Activated T-helper 1 cell treated with anti-CD3 and anti-CD28 coated beads, Interleukin-12 subunit alpha, Interleukin-12 subunit beta, Interleukin-2, Interleukin-4 antibody, amounts not matched to agents 30 ng/mL and 10 ng/mL and 1 ng/mL, durations not matched to agents 14 hours and 24 hours and 36 hours (primary cell): ENCODE measurements at places on chromosomes 5 and 9. TPM values are rescaled to one million over a fixed set of nuclear protein-coding genes. Genes with fewer than 3 reads are reported as not detected.

GRCh38 chr5:172380301-172380986 is 73.9 kb downstream of the SH3PXD2B start:
- DNase-seq: no peak

PDZD2 gene
- not detected in 2 replicates for total RNA-seq

SH3TC2 gene
- total RNA-seq: not detected in 2 replicates

DNA sequence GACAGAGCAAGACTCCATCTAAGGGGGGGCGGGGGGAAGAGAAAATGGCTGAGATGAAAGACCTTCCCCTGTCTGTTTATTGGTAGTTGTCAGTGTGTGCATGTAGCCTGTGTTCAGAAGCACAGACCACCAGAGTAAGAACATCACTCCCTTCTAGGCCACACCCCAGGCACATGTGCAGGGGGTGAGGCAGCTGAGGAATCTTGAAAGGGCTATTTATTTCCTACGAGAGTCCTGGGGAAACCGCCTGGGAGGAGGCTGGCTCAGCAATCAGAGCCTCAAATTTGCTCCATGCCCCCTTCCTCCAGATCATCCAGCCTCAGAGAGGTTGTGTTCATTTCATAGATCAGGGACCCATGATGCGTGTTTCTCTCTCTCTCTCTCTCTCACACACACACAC is 7.1 kb downstream of the MYORG start:
- DNase-seq: no peak

GRCh38 chr5:14521748-14522147 is 59.8 kb upstream of the OTULINL start:
- no peak for DNase-seq

DNA sequence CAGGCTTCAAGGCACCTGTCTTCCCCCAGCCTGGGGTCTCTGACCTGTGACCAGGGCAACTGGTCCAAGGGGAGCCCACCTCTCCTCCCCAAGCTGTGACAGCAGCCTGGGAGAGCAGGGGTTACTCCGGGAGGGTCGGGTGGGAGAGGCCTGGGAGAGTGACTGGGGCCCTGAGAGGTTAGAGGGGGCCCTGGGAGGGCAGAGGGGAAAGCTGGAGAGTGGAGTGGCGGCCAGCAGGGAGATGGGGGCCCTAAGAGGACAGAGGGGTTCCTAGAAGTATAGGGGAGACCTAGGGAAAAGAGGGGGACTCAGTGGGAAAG is 302 bp downstream of the LCN9 start:
- no peak for DNase-seq

ZNF300 gene
- 0.56 and 0.57 TPM in 2 replicates for total RNA-seq

GRCh38 chr9:22031655-22032411 is 22.7 kb upstream of the CDKN2B start:
- DNase-seq: no peak

AGXT2 gene
- not detected in 2 replicates for total RNA-seq
